ENCODE measurements at places on chromosomes 3 and 15.

- DNase-seq = no peak
These were observed 89.7 kb downstream of the SSR3 start for GRCh38 chr3:156465194-156465593.

DNA sequence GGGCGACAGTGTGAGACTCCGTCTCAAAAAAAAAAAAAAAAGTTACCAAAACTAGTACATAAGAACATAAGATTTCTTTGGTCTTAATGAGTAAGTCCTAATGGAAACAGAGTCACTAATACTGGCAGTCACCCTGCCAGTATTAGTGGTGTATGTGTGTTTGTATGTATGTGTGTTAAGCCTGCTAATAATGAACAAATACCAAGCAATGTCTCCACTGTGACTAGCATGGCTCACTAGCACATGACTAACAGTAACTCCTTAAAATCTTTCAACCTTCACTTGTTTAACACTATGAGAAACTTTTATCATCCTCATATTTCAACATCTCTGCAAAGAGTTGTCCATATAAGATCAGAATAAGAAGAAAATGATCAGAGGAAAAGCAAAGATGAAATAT, 231.0 kb upstream of the ATP11B start:
- no peak for DNase-seq

DNA sequence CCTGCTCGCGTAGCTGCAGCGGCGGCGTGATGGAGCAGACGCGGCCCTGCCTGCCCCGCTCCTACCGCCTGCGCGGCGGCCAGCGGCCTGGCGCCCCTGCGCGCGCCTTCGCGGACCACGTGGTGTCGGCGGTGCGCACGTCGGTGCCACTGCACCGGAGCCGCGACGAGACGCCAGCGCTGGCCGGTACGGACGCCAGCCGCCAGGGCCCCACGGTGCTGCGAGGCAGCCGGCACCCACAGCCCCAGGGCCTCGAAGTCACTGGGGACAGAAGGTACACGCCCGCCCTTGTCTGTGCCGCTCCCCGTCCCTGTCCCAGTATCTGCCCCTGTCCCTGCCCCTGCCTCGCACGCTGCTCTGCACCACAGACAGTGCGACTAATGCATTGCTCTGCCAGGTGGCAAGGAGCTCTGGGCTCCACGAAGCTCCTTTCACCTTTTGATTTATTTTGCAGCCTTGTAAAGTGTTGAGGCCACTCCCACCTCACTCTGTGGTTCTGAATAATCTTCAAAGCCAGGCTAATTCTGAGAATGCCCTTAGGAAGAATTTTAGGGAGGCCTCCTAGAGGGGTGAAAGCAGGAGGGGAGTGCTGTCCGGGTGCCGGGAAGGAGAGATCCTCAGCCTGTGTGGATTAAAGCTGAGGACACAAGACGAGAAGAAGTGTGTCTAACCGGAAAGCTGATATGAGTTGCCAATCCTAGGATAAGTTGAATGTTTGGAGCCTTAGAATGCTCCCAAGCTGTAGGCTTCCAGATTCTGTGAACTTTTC, 100.0 kb downstream of the THSD4 start:
- no peak for DNase-seq

DNA sequence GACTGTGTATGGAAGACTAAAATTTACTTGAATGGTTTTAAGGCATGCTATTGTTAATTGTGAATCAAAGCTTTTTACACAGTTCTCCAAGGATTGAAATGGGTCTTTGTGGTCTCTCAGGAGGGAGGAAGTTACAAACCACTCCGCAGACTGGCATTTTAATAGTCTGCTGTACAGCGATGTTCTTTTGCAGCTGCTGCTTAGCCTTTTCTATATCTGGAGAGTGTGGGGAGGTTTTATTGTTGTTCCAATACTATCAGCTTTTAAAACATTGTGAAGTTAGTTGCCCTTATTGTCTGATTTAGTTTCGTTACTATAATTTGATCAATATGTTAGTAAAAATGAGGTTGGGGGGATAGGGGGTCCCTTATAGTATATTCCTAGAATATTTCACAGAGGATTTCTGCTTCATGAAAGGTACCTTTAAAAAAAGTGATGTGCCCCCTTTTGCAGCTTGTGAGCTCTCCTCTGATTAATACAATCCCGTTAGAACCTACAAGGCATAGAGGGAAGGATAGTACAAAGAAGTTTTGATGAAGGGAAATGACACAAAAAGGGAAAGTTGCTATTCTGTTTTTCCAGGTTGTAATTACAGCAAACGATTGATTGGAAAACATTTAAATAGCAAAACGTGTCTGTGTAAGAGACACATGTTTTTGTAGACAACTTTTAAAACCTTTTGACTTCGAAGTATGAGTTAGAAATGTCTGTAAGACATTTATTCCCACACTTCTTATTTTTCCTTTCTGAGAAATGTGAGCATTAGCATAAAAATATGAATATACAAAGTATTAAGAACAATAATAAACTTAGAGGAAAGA, 158.3 kb upstream of the CGNL1 start:
- no peak for DNase-seq

GRCh38 chr3:111733154-111733553, 125.9 kb upstream of the PHLDB2 start:
- no peak for DNase-seq
